ENCODE measurements at places on chromosomes 13 and 19. TPM values are rescaled to one million over a fixed set of nuclear protein-coding genes. Genes with fewer than 3 reads are reported as not detected.

IGFL3 gene
- total RNA-seq: not detected

DAND5 gene
- total RNA-seq: not detected

TMTC4 gene
- 36.2 TPM for total RNA-seq

LGALS7B gene
- not detected for total RNA-seq

NCAN gene
- not detected for total RNA-seq

PGLYRP2 gene
- total RNA-seq: not detected

DIRAS1 gene
- total RNA-seq: not detected

DHDH gene
- total RNA-seq: 0.18 TPM

PRTN3 gene
- not detected for total RNA-seq

ZNF584 gene
- 12.2 TPM for total RNA-seq

ZNF600 gene
- 3.7 TPM for total RNA-seq

CYP4F8 gene
- not detected for total RNA-seq

GJB2 gene
- not detected for total RNA-seq

FOXO1 gene
- 17.8 TPM for total RNA-seq

SIGLEC9 gene
- not detected for total RNA-seq

CEACAM7 gene
- total RNA-seq: not detected

PEAK3 gene
- total RNA-seq: not detected

ICAM5 gene
- 0.56 TPM for total RNA-seq

U2AF1L4 gene
- 4.8 TPM for total RNA-seq

FAAP24 gene
- total RNA-seq: 2.9 TPM

C19orf85 gene
- total RNA-seq: not detected

CEACAM4 gene
- total RNA-seq: not detected

LAIR1 gene
- not detected for total RNA-seq

MCEMP1 gene
- total RNA-seq: not detected

C5AR1 gene
- not detected for total RNA-seq

CD33 gene
- not detected for total RNA-seq

CFD gene
- total RNA-seq: 1.4 TPM

SPACA4 gene
- not detected for total RNA-seq

ACP7 gene
- total RNA-seq: not detected

SOX1 gene
- total RNA-seq: not detected

CCNE1 gene
- total RNA-seq: 6.5 TPM

MRPL54 gene
- total RNA-seq: 52.0 TPM

NUMBL gene
- total RNA-seq: 14.0 TPM

ZNF491 gene
- total RNA-seq: 2.4 TPM

RPL18 gene
- 2,428 TPM for total RNA-seq

CYP4F11 gene
- total RNA-seq: not detected

CRLF1 gene
- 0.09 TPM for total RNA-seq

ATXN8OS gene
- total RNA-seq: not detected

CACNG6 gene
- total RNA-seq: 1.6 TPM

Data from endothelial cell of coronary artery (primary cell).